ENCODE measurements at places on chromosomes 5 and 9.

- no peak overlapping the region for H3K27ac ChIP-seq
- H3K4me3 ChIP-seq: no peak overlapping the region
- no peaks in the 10 kb centered on the region for H3K36me3 ChIP-seq
Observed at GRCh38 chr9:95773053-95773418, 102.5 kb upstream of the ERCC6L2 start.

DNA sequence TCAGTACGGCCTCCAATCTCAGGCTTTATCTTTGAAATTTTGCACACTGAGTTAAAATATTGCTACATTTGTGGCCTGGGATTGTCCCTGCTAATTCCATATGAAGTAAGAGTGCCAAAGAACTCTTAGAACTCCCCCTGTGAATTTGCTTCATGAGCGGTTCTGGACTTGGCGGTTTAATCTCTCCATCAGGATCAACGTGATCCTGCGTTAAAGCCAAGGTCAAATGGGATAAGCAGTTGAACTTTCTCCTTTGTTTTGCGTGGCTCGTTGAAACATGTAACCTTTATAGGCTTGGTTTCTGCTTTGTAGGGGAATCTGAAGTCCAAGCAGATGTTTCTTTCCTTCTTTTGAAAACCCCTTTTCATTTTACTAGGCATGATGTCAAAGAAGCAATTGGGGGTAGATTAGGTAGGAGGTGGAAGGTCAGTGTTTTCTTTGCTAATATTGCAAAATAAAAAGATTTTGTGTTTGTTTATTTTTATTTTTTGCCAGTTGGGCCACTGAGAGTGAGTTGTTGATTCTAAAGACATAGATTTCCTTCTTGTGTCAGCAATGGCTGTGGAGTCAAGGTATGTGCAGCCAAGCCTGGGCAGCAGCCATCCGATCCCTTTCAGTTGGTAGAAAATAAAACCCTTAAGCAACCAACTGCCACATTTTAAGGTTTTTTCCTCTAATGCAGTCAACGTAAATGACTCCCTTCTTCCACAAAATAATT is 390.8 kb downstream of the NNT start:
- no peaks in the 10 kb centered on the region for H3K4me1 ChIP-seq
- no peaks in the 10 kb centered on the region for H3K27me3 ChIP-seq

DNA sequence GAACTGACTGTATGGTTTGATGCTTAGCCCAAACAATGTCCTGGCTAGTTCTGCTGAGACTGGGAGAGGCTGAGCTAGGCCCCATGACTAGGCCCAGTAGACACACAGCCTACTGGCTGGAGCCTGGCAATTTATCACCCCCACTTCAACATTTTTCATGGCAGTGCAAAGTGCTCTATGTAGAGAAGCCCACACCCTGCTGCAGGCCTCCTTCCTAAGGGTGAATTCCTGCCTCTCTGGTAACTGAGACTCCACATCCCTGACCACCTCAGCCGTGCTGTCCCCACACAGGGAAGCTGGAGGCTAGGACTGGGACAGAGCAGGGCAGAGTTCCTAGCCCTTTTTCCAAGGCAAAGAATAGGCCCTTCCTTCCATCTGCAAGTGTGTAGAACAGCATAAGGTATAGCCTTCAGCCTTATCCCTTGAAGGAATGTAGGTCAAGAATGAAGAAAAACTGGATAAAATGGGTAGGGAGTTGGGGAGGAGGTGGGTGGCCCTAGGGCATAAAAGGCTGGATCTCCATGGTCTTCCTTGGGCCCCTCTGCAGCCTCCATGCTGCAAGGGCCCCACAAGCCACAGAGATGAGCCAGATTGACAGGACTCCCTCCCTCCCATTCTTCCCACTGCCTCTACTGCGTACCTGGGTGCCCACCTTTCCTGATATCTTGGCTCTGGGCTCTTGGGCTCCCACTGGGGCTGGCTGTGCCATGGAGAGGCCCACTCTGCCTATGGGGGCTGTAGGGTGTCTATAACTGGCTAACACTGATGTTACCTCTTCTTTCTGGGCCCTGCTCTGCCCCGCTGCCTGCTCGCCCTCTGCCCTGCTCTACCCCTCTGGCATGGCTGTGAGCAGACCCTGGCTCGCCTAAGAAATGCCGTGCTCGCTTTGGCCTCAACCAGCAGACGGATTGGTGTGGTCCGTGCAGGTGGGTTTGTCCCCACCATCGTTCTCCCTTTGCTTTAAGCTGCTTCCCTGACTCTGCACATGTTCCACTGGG is 29.8 kb downstream of the TCF7 start:
- no peak overlapping the region for H3K4me3 ChIP-seq
- peak; percentile 9 for DNase-seq
- peaks cover 83% of the 10 kb centered on the region for H3K36me3 ChIP-seq
- peaks cover 4% of the 10 kb centered on the region for H3K4me1 ChIP-seq
- H3K27ac ChIP-seq: peak overlapping the region; percentile 56
- H3K27me3 ChIP-seq: no peaks in the 10 kb centered on the region

GRCh38 chr9:94014920-94015319 is 59.8 kb upstream of the BARX1 start:
- H3K27me3 ChIP-seq: no peaks in the 10 kb centered on the region
- DNase-seq: no peak

DNA sequence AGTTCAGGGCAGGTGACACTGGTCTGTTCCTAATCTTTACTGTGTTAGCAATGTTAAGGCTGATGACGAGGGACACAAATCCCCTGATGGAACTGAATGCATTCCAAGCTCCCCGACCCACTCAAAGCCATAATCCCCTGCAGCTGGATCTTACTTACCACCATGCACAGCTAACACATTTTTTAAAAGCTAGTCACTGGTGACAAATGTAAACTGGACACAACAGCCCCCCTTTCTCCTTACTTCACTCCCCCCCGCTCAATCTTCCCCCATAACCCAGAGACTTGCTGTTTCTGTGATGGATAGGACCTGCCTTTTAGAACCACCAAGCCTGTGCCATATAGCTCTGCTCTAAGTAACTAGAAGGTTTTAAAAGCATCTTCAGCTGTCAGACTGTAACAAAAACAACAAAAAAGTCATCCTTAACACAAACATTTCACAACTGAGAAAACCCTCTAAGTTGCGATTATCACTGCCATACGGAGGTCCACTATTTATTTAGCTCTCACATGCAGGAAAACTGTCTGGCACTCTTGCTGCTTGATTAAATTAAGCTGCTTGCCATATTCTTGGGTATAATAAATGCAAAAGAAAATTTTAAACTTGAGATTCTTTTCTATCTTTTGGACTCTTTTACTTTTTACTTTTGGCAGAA is 44.4 kb downstream of the BNC2 start:
- H3K36me3 ChIP-seq: no peaks in the 10 kb centered on the region
- H3K4me3 ChIP-seq: no peak overlapping the region
- H3K27ac ChIP-seq: no peak overlapping the region
- peaks cover 22% of the 10 kb centered on the region for H3K27me3 ChIP-seq
- DNase-seq: no peak

DNA sequence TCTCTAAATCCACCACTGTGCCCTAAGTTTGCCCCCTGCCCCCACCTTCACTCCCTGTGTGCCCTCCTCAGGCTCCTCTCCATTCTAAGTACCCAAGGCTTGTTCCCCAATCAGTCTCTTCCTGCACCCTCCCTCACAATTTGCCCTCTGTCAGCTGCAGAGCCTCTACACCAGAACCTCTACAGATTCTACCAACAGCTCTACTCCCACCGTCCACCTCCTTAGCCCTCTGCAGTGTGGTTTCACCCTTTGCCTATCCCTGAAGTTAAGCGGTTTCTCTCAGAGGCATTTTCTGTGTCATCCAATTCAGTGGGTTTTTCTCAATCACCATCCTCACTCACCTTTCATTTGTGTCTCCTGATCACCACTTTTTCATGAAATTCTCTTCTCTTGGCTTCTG is 13.2 kb upstream of the ERAP2 start:
- no peaks in the 10 kb centered on the region for H3K36me3 ChIP-seq
- no peak overlapping the region for H3K4me3 ChIP-seq
- DNase-seq: no peak
- H3K27ac ChIP-seq: no peak overlapping the region
- H3K27me3 ChIP-seq: no peaks in the 10 kb centered on the region

GRCh38 chr5:78887384-78888118 is 97.6 kb downstream of the ARSB start:
- DNase-seq: no peak
- no peak overlapping the region for H3K4me3 ChIP-seq
- no peaks in the 10 kb centered on the region for H3K36me3 ChIP-seq
- peaks cover 28% of the 10 kb centered on the region for H3K4me1 ChIP-seq
- H3K27me3 ChIP-seq: no peaks in the 10 kb centered on the region
- no peak overlapping the region for H3K27ac ChIP-seq
